ENCODE measurements at places on chromosomes 5 and 9. TPM values are rescaled to one million over a fixed set of nuclear protein-coding genes. Genes with fewer than 3 reads are reported as not detected.

GRCh38 chr5:56126487-56127179, 106.5 kb downstream of the ANKRD55 start:
- H3K27me3 ChIP-seq = no peaks in the 10 kb centered on the region
- H3K36me3 ChIP-seq = no peaks in the 10 kb centered on the region
- H3K4me3 ChIP-seq = no peak overlapping the region
- peak; percentile 49 for DNase-seq

- H3K27ac ChIP-seq = no peak overlapping the region
- H3K36me3 ChIP-seq = no peaks in the 10 kb centered on the region
- peak; percentile 58 for DNase-seq
- H3K4me3 ChIP-seq = no peak overlapping the region
- no peaks in the 10 kb centered on the region for H3K4me1 ChIP-seq
These were observed 963 bp upstream of the HTR1A start for GRCh38 chr5:63963080-63963735.

DNA sequence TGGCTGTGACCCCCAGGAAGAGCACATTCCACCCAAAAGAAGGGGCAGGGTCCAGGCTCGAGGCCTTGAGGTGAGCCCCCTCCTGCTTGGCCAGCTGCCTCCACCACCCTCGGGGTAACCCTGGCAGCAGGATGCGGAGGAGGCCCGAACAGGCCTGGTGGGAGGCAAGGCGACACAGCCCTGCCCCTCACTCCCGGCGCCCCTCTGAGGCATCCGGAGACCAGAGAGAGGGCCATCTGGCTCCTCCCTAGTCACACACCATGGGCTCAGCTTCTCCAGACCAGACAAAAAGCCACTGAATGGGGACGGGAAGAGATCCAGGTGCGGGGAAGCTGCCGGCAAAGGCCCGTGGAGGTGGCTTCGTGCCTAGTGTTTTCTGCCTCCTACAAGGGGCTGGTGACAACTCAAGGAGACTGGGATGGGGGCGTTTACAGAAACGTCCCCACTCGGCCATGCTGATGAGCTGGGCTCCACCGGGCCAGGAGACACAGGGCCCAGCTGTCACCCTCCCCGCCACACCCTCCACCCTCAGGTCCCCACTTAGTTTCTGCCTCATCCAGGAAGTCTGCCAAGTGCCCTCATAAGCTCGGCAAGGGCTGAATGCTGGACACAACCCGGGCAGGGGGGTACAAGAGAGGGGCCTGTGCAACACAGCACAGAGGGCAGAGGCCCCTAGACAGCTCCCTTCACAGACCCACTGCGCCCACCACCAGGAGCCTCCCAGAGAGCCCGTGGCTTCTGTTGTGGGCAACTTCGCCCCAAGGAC, 41.9 kb downstream of the NACC2 start:
- H3K27me3 ChIP-seq = no peaks in the 10 kb centered on the region
- H3K27ac ChIP-seq = peak overlapping the region; percentile 56
- no peak for DNase-seq
- H3K36me3 ChIP-seq = peaks cover 9% of the 10 kb centered on the region

DNA sequence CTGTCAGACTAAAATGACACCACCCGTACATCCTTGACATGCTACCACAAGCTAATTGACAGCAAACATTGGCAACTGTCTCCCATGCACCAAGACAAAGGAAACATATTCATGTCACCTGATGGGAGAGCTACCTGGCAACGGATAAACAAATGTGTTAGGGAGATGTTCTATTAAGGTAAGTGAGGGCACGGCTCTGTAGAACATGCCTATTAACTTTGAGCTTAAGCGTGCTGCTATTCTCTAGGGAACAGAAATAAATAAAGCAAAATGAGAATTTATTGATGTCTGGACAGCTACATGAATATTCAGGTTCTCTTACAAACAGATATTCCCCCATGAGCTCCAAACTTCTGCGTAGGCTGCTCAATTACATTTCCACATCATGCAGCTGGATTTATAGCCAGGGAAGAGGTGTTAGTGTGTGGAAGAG, 361.4 kb upstream of the RFX3 start:
- no peaks in the 10 kb centered on the region for H3K4me1 ChIP-seq
- no peak overlapping the region for H3K27ac ChIP-seq
- no peaks in the 10 kb centered on the region for H3K27me3 ChIP-seq
- no peaks in the 10 kb centered on the region for H3K36me3 ChIP-seq
- H3K4me3 ChIP-seq = no peak overlapping the region

DNA sequence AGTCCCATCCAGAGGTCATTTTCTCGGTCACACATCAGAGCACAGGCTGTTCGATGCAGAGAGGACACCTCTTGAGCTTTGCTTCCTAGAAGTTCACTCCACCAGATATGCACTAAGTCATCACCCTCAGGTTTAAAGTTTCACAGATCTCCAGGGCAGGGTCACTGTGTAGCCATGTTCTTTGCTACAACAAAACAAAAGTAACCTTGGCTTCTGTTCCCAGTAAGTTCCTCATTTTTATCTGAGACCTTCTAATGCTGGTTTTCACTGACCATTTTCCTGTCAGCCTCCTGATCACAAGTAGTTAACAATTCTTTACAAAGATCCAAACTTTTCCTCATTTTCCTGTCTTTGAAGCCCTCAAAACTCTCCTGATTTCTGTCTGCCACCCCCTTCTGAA, 97.5 kb upstream of the CTSV start:
- no peak overlapping the region for H3K4me3 ChIP-seq
- no peak overlapping the region for H3K27ac ChIP-seq
- no peaks in the 10 kb centered on the region for H3K36me3 ChIP-seq
- DNase-seq = no peak
- no peaks in the 10 kb centered on the region for H3K4me1 ChIP-seq

- no peaks in the 10 kb centered on the region for H3K27me3 ChIP-seq
- H3K4me3 ChIP-seq = no peak overlapping the region
- no peaks in the 10 kb centered on the region for H3K4me1 ChIP-seq
- H3K36me3 ChIP-seq = peaks cover 2% of the 10 kb centered on the region
- no peak for DNase-seq
These were observed 15.1 kb downstream of the AUH start for GRCh38 chr9:91346644-91347043.

DNA sequence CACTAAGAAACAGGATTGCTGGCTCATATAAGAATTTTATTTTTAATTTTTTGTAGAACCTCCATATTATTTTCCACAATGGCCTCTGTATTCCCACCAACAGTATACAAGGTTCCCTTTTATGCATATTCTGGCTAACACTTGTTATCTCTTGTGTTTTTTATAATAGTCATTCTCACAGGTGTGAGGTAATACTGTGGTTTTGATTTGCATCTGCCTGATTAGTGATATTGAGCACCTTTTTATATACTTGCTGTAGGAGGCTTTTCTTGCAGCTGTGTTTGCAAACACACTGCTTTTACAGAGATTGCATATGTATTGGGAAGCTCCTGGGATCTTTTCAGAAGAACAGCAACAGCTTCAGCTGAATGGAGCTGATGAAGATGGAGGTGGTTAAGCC, 164.8 kb downstream of the DEPDC1B start:
- DNase-seq = no peak
- no peak overlapping the region for H3K4me3 ChIP-seq
- no peaks in the 10 kb centered on the region for H3K36me3 ChIP-seq
- no peaks in the 10 kb centered on the region for H3K27me3 ChIP-seq
- H3K27ac ChIP-seq = no peak overlapping the region

GRCh38 chr9:131627326-131627647, 82.0 kb downstream of the PRRT1B start:
- H3K4me3 ChIP-seq = no peak overlapping the region
- peaks cover 14% of the 10 kb centered on the region for H3K36me3 ChIP-seq
- H3K27ac ChIP-seq = no peak overlapping the region
- DNase-seq = no peak
- H3K4me1 ChIP-seq = no peaks in the 10 kb centered on the region

DNA sequence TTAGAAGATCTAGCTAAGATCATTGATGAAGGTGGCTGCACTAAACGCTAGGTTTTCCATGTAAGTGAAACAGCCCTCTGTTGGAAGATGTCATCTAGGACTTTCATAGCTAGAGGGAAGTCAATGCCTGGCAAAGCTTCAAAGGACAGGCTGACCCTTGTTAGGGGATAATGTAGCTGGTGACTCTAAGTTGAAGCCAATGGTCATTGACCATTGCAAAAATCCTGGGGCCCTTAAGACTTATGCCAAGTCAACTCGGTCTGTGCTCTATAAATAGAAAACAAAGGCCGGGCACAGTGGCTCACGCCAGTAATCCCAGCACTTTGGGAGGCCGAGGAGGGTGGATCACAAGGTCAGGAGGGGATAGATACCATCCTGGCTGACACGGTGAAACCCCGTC, 26.6 kb upstream of the FIBCD1 start:
- no peaks in the 10 kb centered on the region for H3K27me3 ChIP-seq
- peaks cover 12% of the 10 kb centered on the region for H3K4me1 ChIP-seq
- no peak overlapping the region for H3K4me3 ChIP-seq
- no peak overlapping the region for H3K27ac ChIP-seq
- no peaks in the 10 kb centered on the region for H3K36me3 ChIP-seq

DNA sequence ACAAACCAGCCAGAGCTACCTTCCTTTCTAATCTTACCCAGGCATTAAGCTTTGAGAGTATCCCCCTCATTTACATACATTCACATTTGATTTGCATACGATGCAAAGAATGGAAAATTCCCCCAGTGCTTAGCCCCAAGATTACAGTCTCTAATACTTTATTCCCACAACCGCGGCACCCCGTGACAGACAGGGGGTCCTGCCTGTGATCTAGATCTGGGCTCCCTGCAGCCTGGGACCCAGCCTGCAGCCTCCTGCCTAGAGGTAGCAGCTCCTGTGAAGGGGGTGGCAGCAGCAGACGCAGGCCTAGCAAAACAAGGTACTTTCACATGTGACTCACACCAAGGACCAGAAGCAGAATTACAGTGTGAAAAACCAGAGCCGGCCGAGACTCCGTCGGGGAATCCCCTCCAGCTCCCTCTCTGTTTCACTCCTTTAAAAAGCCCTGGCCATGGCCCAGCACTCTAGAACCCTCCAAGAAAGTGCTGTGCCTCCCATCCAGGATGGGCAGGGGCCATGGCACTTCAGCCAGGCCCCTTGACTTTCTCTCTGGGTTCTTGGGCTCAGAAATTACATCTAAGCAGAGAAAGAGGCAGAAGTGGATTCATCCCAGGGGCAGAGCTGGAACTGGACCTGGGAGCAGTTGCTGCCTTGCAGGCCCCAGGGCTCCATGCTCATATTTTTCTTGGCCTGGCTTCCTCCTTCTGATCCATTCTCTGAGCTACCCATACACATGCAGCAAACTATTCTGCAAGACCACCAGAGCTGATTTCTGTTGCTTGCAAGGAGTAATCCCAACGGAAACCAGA, 14.0 kb upstream of the TCF7 start:
- H3K27ac ChIP-seq = no peak overlapping the region

DNA sequence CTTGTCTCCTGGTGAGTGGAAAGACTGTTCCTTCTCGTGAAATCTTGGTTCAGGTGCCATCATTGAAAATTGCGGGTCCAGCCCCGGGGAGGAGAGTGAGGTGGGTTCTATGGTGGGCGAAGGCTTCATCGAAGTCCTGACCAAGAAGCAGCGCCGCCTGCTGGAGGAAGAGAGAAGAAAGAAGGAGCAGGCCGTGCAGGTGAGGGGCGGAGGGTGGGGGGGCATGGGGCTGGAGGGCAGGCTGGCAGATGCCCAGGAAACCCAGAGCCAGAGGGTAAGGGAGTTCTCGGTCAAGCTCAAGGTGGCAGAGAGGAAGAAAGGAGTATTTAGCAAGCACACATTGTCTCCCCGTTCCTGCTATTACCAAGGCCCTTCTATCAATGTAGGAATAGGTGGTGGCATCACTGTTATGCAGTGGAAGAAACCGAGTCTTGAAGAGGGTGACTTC, 24.3 kb upstream of the POMT1 start:
- H3K4me1 ChIP-seq = no peaks in the 10 kb centered on the region
- DNase-seq = peak; percentile 17
- no peak overlapping the region for H3K4me3 ChIP-seq

DNA sequence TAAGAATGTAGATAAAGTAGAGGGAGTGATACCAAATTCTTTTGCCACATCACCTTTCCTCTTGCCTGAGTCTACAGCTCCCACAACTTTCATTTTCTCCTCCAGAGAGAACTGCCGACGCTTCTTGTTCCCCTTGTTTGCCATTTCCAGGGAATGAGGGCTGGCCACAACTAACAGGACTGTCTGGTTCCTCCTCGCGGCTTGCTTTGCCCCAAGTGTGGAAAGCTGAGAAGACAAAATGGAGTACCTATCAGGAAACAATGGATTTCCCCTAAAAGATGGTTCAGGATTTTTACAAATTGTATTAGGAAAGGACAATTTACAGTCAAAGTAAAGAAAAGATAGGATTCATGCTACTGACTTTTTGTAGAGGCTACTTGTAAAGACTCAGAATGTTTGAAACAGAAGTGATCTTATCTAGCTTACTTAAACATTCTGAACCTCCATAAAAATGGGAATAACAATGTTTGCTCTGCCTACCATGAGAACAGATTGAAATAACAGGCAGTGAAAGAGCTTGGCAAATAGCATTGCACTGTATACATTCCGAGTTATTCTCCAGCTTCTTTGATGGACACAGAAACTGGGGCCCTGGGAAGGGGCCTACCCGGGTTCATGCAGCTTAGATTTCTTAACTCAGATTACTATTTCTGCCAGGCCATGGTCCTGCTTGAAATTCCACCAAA, 4.1 kb downstream of the TIGD6 start:
- H3K27me3 ChIP-seq = no peaks in the 10 kb centered on the region
- no peak for DNase-seq
- H3K4me1 ChIP-seq = peaks cover 3% of the 10 kb centered on the region
- H3K36me3 ChIP-seq = no peaks in the 10 kb centered on the region

DNA sequence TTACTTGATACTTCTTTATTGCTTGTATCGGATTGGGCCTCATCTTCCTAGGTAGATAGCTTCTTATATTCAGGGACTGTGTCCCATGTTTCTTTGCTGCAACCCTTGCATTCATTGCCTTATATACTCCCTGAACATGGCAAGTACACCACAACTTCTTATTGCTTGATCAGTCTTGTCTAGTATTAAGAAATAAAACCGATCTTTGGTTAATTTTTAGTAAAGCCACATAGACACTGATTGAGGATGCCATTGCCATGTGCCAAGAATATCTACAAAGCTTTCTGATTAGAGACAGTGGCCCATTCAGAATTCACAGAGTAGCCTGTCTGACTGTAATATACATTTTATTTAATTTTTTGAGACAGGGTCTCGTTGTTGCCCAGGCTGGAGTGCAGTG, 34.7 kb upstream of the ANKRD55 start:
- no peaks in the 10 kb centered on the region for H3K27me3 ChIP-seq
- H3K4me3 ChIP-seq = no peak overlapping the region
- H3K27ac ChIP-seq = no peak overlapping the region
- no peaks in the 10 kb centered on the region for H3K36me3 ChIP-seq
- no peak for DNase-seq
- H3K4me1 ChIP-seq = no peaks in the 10 kb centered on the region

AQP7 gene
- total RNA-seq = 0.26 TPM

TRPM3 gene
- total RNA-seq = 0.50 TPM

MYOZ3 gene
- 0.77 TPM for total RNA-seq

All from fibroblast of lung (primary cell).